ENCODE measurements at places on chromosomes 2 and 18. TPM values are rescaled to one million over a fixed set of nuclear protein-coding genes. Genes with fewer than 3 reads are reported as not detected.

Gene RTP5
- polyA plus RNA-seq = not detected

Gene GPAT2
- 0.71 TPM for polyA plus RNA-seq

Gene COLEC11
- 6.5 TPM for polyA plus RNA-seq

Gene LGALSL
- 34.6 TPM for polyA plus RNA-seq

Gene SLC5A7
- polyA plus RNA-seq = 0.43 TPM

Gene MEP1B
- not detected for polyA plus RNA-seq

Gene PLEKHA3
- polyA plus RNA-seq = 27.5 TPM

Gene NEB
- polyA plus RNA-seq = 13.2 TPM

Gene CDH20
- 3.2 TPM for polyA plus RNA-seq

Gene ZBTB7C
- polyA plus RNA-seq = 14.0 TPM

Gene CPO
- polyA plus RNA-seq = 2.8 TPM

Gene MC5R
- polyA plus RNA-seq = not detected

All from renal pelvis (tissue), 12 donors.